ENCODE measurements at places on chromosomes 2 and 18.
A peak's percentile ranks its signal among the peaks of the same experiment; 100 is the strongest.

DNA sequence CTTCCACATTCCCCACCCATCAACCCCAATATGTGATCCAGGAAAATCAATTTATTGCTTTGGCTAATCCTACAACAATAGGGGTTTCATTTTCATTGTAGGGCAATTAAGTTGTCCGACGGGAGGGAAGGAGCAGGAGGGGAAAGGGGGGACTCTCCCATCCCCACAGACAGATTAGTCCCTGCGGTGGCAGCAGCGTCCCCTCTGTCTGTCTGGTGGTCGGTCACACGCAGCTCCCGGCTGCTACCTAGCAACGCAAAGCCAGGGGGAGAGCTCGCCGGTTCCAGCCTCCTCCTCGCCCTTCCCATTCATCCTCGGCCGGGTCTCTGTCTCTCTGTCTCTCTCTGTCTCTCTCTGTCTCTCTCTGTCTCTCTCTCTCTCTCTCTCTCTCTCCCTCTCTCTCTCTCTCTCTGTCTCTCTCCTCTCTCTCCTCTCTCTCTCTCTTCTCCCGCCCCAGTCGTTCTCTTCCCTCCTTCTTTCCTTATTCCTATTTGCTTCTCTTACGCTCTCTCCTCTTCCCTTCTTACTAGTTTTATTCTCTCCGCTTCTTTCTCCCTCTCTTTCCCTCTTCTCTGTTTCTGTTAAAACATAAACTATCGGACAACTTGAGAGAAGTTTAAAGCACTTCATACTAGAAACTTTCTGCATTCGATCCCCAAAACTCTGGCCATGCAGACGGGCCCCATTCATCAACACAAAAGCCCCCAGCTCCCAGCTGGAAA is 1.2 kb downstream of the LRP2 start:
- DNase-seq = no peak

DNA sequence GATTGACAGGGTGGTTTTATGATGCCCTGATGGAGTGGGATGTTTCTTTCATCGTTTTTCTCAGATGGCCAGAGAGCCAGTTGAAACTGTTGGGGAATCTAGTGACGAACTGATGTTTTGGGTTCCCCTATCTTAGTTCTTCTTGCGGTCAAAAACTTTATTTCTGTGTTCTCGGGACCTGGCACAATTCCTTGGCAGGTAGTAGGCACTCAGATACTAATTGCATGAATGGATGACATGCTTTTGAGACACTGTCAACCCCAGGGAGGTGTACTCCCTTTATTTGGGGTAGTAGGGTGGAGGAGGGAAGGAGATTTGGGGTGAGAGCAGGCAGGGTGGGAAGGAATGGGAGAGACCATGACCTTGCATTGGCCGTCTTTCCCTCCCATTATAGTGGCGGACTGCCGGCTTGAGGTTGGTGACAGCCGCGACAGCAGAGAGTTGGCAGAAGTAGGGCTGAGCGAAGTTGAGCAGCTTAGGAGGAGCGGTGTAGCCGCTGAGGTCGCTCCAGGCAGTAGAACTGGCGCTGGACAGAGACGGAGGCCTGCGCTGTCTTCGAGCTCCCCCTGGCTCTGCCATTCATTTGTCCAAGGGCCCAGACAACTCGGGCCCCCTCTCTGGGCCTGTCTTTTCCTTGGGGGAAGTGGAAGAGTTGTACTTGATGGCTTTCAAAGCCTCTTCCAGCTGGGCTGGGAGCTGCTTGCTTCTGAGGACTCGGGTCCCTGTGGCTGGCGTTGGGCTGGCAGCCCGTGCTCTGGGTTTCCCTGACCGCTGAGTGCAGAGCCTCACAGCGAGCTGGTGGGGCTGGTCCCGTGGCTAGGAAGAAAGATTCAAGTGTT is 2.6 kb downstream of the TET3 start:
- no peak for DNase-seq

- DNase-seq = no peak
Observed at GRCh38 chr2:11541693-11542274, 7.9 kb downstream of the GREB1 start.

- peak; percentile 22 for DNase-seq
Observed at GRCh38 chr2:209423562-209424198, at the start of gene MAP2. Gene MAP2, plus strand, starts transcription at chr2:209424047. Its CDS starts 229,124 bp downstream, at chr2:209653171.

DNA sequence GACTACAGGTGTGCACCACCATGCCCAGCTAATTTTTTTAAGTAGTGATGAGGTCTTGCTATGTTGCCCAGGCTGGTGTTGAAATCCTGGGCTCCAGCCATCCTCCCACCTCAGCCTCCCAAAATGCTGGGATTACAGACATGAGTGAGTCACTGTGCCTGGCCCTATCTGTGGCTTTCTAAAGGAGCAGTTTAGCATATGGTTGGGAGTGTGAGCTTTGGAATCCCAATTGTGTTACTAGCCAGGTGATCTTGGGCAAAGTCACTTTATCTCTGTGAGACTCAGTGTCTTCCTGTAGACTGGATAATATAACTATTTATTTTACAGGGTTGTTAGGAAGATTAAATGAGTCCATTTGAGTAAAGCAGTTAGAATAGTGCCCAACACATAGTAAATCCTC is 19.8 kb upstream of the SMAD4 start:
- no peak for DNase-seq

DNA sequence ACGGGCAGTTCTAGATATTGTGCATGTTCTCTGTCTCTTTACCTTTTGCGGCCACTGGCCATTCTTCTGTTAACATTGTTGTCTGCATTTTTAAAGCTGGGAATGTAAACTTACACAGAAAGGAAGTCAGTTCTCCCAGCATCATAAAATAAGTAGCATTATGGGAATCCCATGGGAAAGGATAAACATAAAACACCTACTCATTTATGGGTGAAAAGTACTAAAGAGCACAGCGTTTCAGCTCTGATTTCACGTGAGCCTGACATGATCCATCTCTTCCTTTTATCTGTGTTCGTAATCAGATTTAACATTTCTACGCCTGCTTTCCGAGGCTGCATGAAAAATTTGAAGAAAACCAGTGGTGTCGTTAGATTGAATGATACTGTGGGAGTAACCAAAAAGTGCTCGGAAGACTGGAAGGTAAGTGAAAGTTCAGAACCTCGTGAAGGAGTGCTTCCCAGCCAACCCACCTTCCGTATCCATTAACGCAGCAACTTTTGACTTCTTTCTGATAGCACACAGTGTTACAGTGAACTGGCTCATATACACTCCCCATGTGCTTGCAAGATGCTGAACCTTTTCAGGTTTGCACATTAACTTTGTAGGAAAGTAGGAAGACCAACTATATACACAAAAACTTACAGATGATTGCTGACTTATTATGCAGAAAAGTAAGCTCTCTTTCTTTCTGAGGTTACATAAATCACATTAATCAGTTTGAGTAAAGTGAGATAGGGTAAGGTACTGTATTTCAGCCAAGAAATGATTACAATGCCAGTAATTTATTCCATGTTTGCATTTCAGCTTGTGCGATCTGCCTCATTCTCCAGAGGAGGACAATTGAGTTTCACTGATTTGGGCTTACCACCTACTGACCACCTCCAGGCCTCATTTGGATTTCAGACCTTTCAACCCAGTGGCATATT is 86.5 kb upstream of the TTC39C start:
- DNase-seq = no peak

DNA sequence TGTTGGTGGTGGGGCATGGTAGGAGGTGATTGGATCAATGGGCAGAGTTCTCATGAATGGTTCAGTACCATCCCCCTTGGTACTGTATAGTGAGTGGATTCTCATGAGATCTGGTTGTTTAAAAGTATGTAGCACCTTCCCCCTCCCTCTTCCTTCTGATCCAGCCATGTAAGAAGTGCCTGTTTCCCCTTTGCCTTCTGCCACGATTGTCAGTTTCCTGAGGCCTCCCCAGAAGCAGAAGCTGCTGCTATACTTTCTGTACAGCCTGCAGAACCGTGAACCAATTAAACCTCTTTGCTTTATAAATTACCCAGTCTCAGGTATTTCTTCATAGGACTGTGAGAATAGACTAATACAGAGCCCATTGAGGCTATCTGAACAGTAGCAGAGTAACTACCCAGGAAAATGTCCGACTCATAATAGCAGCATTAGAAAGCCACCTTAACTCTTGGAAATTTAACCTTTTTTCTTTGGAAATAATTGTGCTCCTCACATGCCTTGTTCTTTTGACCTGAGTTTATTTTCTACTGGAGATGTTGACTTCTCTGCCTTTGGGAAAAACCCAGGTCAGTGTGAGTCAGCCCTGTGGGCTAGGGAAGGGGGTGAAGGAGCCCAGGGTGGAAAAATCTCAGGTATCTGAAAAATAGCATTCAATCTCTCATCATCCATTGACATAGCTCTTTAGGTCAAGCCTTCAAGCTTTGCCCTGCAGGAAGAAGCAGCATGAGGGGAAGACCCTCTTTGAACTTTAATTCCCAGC is 18.1 kb downstream of the CYP1B1 start:
- no peak for DNase-seq

- no peak for DNase-seq
Observed at GRCh38 chr2:90069290-90069894, 1377.9 kb downstream of the RPIA start.

DNA sequence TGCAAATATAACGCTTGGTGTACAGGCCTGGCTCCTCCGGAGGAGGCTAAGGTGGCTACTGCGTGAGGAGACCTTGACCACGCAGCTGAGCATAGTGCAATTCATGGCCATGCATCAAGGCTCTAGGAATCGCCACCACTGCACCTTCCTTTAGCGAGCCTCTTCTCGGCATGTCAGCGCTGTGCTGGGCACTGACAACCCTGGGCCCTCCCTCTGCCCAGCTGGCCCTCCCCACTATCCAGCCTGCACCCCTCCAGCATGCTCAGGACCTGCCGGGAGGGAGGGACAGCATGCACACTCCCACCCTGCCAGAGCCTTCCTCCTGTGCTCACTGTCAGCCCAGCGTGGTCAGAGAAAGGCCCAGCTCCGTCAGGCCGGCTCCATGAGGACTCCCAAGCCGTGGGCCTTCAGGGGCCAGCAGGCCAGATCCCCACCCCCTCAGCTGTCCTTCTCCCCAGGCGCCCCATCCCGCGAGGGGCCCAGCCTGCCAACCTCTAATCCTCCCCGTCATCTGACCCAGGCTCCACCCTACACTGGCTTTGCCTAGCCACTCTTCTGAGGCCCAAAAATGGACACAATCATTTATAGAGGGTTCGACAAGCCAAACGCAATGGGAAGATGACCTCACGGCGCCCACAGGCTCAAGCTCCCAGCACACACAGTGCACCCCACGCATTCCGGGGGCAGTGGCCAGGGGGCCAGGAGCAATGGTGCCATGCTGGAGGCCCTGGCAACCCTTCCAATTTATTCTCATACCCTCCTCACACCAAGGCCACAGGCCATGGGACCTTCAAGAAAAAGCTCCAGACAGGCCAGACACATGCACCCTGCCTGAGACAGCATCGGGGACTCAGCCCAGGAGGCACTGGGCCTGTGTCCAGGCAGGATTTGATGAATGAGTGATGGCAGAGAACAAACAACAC is 3.5 kb downstream of the BIN1 start:
- DNase-seq = no peak

DNA sequence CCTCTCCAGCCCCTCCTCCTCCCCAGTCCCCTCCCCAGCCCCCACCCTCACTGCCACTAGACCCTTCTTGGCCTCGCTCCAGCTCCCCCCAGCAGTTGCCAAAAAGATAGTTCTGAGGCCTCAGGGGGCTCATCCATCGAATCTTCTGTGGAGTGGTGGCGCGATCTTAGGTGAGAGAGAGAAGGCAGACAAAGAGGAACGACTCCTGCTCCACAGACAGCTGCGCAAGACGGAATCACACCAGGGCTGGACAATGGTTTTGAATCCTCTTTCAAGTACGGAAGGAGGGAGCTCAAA is 68.1 kb downstream of the LAMA3 start:
- DNase-seq = no peak

DNA sequence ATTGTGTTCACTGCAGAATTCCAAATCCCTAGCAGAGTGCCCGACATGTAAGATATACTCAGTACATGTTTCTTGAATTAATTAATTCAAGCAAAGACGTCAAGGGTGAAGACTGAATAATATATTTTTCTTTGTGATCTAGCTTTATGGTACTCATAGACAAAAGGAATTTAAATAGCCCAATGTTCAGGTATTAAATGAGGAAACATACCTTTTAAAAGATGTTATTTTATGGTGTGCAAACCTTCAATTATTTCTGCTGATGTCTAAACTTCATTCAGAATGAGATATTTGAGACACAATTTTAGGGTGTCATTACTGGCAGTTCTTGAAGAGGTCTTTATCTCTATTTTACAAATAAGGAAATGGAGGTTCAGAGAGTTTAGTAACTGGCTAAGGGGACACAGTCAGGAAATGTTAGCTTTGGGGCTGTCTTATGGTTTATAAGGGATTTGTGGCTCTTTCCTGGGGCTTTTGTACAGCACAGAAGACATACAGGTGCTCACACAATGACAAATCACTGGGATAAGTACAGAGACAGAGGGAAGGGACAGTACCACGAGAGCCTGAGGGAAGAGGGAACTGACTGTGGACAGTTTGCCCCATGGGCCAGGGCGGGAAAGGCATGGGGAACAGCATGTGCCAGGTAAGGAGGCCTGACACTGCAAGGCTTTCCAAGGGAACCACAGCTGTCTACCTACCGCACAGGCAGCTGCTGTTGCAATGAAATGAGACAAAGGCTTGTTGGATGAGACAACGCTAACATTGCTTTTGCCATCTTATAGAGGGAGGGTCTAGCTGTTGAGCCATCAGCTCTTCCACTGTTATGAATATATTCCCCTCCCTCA is 155.3 kb downstream of the DDX1 start:
- no peak for DNase-seq

DNA sequence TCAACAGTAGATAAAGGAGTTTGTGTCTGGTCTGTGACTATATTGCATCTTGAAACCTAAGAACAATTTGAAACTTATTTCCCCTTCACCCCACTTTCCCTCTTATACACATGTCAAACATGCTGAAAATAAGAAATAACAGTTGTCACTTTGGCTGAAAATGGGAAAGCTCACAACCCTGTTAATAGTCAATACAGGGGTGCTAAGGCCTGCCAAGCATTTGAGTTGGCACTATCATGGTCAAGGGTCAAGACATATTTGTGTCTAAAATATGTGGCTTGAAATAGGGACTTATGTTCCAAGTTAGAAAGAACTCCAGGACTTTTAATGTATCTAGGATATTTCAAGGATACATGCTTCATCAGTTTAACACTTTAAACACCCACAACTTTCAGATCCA is 20.6 kb downstream of the PAIP2B start:
- no peak for DNase-seq

GRCh38 chr2:197786010-197786877 is 1.1 kb upstream of the BOLL start:
- DNase-seq = no peak

DNA sequence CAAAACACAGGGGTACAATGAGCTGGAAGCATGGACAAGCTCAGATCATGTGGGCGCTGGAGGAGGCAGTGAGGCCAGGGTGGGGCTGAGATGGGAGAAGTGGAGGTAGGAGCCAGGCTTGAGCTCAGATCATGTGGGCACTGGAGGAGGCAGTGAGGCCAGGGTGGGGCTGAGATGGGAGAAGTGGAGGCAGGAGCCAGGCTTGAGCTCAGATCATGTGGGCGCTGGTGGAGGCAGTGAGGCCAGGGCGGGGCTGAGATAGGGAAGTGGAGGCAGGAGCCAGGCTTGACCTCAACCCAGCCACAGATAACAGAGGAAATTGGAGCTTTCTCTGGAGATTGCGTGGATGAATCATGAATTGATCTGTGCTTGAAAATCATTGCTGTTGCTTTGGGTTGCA is 48.3 kb upstream of the TMEM18 start:
- DNase-seq = no peak

Data from activated CD8-positive, alpha-beta memory T cell treated with anti-CD3 and anti-CD28 coated beads for 1 hour (primary cell).